Midbrain (tissue), 1 donor: ENCODE measurements at places on chromosomes 2 and 18.

DNA sequence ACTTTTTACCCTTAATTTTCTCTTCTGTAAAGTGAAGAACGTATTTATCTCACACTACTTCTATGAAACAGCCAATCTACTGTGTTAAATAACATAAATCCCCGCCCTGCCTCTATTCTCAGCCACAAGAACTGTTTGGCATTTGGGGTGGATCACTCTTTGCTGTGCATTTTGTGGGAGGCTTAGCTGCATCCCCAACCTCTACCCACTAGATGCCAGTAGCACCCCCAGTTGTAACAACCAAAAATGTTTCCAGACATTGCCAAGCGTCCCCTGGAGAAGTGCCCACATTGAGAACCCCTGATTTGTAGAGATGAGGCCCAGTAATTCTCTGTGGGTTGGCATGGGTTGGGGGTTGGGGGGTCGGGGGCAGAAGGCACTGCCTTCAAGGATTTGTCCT, 94.7 kb upstream of the BOD1L2 start:
- no peak for DNase-seq

DNA sequence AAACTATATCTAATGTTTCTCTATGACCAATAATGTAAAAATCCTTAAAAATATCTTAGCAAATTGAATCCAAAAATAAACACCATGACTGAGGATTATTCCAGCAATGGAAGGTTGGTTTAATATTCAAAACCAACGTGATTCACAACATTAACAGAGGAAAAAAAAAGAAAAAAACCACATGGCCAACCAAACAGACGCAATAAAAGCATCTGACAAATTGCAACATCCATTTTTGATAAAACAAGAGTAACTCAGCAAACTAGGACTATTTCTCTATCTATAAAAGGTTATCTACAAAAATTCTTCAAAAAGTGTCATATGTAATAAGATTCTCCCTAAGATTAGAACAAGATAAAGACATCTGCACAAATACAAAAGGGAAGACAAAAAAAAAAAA, 28.9 kb downstream of the PPP3R1 start:
- no peak for DNase-seq

DNA sequence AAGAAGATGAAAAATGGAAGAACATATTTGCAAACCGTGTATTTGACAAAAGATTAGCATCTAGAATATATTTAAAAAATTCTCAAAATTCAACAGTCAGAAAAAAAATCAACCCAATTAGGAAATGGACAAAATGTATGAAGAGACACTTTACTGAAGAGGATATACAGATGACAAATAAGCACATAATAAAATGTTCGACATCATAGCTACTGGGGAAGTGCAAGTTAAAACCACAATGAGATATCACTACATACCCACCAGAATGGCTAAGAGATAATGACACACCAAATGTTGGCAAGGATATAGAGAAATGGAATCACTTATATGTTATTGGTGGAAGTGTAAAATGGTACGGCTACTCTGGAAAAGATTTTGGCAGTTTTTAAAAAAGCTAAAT, 11.7 kb upstream of the NUP35 start:
- no peak for DNase-seq

- no peak for DNase-seq
These were observed 109.2 kb upstream of the VRK2 start for GRCh38 chr2:57937456-57937855.

GRCh38 chr18:60560071-60560470, 187.5 kb upstream of the MC4R start:
- no peak for DNase-seq

- DNase-seq = no peak
These were observed 116.1 kb upstream of the HDAC4 start for GRCh38 chr2:239516954-239517305.

GRCh38 chr18:11121443-11121849, 27.9 kb downstream of the PIEZO2 start:
- no peak for DNase-seq

DNA sequence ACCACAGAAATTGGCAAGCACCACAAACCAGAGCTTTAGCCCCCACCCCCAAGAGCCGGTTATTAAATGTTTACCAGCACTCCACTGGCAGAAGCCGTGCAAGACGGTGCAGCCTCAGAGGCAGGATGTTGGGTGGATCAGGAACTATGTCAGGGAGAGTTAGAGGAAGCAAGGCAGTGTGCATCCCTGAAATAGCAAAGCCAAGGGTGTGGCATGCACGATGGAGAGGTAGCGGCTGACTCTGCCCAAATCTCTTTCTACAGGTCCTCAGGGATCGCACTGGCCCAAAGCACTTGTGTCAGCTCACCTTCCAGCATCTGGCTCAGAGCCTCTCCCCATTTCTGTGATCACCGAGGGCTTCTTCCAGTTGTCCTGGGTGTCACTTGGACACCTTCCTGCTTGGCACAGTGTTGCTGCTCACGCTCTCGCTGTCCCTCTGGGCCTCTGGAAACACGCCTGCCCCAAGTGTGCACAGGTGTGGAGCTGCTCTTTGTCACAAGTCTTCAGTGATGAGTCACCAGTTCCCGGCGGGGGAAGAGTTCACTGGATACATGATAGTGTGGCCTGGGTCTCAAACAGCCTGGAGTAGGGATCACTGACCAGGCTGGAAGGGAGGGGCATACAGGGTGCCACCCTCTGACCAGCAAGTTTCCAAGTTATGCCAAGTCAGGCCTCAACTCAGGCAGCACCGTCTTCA, 17.3 kb upstream of the B3GNT7 start:
- DNase-seq = no peak

DNA sequence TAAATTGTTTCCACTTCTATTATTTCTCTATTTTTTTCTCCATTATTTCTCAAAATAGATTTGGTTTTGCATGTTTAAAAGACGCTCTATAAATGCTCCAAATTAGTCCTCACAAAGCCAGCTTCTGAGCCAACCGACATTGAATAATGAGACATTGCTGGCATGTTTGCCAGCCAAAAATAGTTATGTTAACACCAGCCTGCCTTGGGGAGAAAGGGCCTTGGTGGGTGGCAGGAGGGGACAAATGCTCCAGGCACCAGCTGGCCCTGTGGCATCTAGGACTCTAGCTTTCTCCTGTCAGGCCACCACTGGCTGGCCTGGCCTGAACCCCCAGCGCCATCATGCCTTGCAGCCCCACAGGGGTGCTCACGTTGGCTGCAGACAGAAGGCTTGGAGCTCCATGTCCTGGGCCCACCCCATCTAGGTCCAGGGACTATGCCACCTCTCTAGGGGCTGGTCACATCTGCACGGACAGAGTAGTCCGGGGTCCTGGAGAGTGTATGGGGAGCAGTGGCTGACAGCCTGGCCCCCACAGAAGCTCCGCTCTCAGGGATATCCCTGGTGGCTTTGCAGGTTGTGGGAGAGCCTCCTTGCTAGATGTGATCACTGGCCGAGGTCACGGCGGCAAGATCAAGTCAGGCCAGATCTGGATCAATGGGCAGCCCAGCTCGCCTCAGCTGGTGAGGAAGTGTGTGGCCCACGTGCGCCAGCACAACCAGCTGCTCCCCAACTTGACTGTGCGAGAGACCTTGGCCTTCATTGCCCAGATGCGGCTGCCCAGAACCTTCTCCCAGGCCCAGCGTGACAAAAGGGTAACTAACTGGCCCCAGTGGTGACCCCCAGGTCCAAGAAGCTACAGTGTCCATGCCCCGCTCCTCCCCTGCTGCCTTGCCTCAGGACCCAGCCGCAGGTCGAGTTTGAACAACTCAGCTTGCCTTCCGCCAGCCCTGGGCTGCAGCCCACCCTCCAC, 12.5 kb downstream of the ABCG8 start:
- DNase-seq = no peak

DNA sequence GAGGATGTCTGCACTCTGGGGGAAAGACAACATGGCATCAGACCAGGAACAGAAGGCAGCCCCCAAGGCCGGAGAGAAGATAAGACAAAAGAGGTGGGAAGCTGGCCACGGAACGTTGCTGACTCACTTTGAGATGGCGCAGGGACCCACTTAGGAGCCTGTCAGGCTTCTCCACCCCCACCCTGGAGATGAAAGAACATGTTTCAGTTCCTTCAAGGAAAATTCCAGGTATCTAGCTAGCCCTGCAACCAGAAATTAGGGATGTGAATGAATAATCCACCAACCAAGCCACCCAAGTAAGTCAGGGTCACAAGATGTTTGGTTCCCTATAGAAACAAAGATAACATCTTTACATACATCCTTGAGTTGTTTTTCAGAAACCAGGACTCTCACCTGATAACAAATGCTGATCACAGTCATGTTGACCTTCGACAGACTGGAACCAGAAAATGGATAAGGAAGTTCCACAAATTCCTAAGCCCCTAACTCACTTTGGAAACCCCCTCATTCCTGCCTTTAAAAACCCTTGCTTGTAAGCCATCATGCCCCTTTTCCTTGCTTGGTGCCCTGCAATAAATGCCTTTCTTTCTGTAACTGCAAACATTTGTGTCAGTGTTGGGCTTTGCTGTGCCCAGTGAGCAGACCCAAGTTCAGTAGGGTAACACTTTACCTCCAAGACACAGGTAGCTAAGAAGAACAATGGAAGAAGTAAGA, 31.9 kb downstream of the PSTPIP2 start:
- DNase-seq = no peak

DNA sequence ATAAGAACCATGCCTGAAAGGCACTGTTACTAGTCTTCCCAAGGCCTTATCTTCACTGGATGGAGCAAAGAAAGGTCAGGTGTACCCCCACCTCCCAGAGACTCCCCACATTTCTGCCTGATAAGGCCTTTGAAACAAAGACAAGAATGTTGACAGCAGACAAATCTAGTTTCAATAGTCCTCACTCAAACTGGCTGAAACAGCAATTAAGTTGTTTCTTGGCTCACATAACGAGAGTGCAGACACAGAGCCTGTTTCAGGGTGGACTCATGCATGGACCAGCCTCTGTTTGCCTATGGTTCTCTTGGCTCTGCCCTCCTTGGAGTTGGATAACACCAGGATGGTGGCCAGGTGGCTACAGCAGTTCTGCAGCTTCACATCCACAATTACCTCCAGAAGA, 7.5 kb upstream of the CFAP221 start:
- DNase-seq = no peak

DNA sequence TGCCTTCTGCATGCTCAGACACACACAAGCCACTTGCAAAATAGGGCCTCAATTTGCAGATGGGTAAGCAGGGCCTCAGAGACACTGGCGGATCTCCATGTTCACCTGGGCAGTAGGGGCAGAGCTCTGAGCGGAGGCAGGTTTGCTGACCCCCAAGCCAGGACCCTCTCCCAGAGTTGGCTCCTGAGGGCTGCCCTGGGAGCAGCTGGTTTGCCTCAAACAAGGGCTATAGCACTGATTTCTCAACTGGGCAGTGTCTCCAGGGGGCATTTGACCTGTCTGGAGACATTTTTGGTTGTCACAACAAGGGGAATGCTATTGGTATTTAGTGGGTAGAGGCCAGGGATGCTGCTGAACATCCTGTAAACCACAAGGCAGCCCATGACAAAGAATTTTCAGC, 11.6 kb downstream of the GLI2 start:
- no peak for DNase-seq

DNA sequence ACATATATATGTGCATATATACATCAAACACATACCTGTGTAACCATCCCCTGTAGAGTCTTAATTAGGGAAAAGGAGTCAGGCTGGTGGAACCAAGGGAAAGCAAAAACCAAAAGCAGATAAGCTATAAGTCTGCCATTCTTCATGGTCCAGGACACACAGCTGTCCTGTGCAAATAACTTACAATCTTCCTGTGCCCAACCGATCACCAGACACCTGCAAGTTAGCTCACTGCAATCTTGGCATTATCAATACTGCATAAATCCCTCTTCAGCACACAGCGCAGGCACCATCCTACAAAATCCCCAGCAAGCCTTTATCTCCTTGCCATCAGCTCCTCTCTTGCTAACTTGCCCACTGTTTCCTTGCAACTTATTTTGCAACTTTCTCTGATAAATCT, 60.8 kb upstream of the DYNAP start:
- DNase-seq = no peak

DNA sequence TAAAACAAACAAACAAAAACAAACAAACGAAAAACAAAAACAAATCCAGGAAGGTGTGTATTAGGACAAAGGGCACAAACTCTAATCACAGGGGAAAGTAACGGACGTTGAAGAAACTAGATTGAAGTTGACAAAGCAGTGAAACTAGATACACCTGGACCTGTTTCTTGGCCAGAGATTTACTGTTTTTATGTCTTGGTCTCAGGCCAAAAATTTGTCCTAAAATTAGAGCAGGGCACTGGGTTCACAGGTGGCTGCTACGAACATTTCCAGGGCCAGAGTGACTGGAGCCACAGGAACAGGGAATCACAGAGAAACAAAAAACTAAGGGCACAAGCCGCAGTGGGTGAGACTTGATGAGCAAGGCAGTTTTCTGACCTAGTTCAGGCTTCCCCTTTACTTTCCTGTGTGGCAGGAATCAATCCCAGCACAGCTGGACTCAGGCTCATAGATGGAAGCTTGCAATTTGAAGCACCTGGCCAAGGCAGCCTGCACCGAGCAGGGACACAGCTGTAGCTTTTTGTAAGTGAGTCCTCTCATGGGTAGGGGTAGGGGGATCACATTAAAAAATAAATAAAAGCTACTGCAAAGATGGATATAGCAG, 329.4 kb downstream of the DLGAP1 start:
- no peak for DNase-seq

- no peak for DNase-seq
These were observed 22.9 kb downstream of the SH3BP4 start for GRCh38 chr2:234974501-234975385.

- DNase-seq = no peak
These were observed 131.9 kb upstream of the ZNF516 start for GRCh38 chr18:76626991-76627390.

DNA sequence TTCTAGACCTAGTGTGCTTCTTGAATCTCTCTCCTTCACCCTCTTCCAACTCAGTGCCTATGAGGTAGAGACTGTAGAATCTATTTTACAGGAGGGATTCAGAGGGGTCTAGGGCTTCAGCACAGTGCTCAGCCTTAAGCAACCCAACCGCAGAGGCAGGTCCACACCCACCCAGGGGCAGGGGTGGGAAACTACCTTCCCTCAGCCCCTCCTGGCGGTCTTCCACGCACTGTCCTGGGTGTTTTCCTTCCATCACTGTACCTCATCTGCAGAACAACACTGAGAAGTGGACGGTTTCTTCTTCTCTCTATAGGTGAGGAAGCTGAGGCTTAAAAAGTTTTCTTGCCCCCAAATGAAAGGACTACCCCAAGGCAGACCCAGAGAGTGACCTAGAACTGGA, 222.3 kb downstream of the ALK start:
- DNase-seq = no peak

- no peak for DNase-seq
These were observed 26.3 kb downstream of the ASAP2 start for GRCh38 chr2:9232886-9233285.

DNA sequence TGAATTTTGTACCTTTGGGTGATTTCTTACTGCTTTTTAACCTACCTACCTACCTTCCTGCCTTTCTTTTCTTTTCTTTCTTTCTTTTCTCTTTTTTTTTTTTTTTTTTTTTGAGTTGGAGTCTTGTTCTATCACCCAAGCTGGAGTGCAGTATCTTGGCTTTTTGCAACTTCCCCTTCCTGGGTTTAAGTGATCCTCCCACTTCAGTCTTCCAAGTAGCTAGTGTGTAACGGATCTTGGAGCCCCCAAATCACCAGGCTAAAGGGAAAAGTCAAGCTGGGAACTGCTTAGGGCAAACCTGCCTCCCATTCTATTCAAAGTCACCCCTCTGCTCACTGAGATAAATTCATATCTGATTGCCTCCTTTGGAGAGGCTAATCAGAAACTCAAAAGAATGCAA, 61.3 kb downstream of the DDX18 start:
- DNase-seq = no peak
